ENCODE measurements at places on chromosomes 5 and 9.

DNA sequence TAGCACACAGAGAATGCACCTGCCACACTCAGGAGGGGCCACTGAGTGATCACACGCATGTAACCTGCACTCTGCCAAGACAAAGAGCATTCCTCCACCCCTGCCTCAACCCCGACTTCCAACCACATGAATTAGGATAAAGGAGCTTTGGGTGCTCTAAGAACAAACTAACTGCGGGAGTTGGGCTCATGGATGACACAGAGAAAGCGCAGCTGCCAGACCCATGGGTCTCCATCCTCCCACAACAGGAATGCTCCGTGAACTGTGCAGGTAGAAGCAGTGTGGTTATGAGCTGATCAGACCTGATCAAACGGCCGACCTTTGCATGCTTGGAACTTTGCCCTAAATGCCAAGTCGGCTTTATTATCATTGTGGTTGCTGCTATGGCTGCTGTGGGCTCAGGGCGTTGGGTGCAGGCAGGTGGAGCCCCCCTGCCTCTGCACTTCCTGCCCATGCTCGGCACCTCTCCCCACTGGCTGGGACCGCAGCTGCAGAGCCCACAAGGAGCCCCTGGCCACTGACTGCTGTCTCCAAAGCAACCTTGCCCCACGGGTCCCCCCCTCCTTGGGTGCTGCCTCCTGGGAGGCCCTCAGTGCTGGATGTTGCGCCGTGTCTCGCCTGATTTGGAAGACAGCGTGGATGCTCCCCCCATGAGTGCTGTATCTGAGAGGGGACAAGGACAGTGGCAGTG, 2.6 kb upstream of the SLC6A3 start:
- DNase-seq: no peak

- no peak for DNase-seq
Observed at GRCh38 chr5:97480313-97480712, 297.3 kb upstream of the RIOK2 start.

DNA sequence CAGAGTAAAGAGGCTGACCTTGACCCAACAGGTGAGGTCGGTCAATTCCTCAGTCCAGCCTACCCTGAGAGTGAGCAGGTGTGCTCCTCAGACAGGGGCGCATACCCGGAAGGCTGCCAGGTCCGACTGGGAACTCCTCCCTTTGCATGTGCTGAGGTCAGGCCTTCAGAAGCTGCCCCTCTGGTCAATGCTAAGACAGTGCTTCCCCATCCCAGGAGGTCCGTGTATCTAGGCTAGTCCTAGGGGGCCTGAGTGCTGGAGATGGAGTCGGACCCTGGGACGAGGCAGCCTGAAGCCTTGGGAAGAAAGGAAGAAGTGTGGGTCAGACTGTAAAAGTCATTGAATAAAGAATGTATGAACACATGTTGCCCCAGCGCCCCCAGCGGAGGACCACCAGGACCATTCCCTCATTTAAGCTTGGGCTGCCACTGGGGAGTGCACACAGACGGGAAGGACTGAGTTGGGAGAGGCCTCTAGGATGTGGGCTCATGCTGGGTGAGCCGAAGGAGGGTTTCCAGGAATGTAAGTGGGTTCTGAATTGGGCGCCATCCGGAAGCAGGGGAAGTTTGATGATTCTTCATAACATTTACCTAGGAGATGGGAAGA, 41.0 kb upstream of the GFPT2 start:
- no peak for DNase-seq

DNA sequence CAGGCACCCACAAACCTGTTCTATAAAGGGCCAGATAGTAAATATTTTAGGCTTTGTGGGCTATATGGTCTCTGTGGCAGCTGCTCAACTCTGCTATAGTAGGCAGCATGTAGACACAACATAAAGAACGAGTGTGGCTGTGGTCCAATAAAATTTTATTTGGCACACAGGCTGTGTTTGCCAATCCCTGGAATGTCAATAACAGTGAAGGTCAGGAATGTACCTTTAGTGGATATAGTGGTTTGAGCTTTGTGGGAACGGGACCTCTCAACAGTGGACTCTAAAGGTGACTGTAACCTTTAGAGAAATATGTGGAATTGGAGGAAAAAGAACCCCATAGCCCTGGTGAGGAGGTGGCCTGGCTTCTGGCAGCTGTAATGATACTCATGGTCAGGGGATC, 145.2 kb downstream of the MAST4 start:
- DNase-seq: no peak

DNA sequence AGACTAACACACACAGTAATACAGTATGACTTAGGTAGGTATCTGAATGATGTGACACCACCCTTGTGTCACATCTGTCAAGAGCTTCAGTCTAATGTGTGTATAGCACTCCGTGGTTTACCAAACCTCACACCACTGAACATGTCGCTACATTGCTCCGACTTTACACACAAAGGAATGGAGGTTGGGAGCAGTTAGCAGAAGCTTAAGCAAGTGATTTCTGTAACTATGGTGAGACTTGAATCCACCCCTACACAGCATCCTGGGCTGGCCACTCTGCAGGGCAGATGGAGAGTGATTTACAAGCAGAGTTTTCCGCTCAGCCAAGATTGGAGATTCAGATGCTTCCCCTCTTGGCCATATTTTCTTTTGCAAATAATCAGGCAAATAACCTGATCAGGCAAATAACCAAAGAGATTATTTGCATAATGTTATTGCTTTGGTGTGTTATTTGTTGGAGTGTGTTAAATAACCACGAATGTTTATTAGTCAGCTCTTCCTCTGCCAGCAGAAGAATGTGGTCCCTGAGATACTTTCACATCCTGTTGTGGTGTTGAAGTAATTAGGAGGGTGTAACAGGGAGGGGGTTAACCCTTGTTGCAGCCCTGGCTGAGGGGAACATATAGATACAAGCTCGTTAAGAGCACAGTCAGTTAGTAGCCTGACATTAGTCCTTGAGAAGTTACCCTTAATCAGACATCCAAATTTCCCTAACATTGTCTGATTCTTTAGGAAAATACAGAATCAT, 92.8 kb downstream of the SNX18 start:
- no peak for DNase-seq

Data from KG1 (cell line).